ENCODE measurements at places on chromosomes 2 and 18.

GRCh38 chr2:8441986-8442385 lies 239.9 kb upstream of the ID2 start:
- no peak for DNase-seq

- DNase-seq, result no peak
Observed at GRCh38 chr2:165348441-165348840, 109.2 kb downstream of the SCN2A start.

DNA sequence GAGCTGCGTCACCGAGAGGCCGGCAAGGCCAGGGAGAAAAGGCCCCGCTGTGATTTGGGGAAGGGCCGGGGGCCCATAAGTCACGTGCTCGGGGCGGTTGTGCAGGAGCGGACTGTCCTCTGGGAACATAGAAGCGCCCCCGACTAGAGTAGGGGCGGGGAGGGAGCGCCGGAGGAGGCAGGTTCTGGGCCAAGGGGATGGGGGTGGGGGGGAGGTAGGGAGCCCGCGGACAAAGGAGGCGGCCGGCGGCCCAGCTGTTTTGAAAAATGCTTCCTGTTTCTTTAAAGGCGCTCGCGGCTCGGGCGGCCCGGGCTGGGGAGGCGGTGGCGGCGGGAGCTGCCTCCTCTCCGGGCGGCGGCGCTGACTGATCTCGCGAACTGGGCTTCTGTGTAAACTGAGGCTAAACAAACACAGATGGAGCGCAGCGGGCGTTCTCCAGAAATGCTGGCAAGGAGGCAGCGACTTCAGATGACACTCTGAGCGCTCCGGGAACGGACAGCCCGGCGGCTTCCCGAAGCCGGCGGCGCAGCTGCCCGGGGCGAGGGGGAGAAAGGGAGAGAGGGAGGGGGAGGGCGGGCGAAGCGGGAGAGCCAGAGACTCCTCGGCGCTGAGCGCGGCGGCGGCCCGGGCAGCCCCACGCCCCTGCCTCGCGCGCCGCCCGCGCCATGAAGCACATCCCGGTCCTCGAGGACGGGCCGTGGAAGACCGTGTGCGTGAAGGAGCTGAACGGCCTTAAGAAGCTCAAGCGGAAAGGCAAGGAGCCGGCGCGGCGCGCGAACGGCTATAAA lies at the start of gene ATOH8:
TSS of gene ATOH8 (plus strand) at position 467 of the 788 bp plus-strand sequence. CDS start at position 666, 199 bp downstream.
- peak; percentile 79 for DNase-seq

DNA sequence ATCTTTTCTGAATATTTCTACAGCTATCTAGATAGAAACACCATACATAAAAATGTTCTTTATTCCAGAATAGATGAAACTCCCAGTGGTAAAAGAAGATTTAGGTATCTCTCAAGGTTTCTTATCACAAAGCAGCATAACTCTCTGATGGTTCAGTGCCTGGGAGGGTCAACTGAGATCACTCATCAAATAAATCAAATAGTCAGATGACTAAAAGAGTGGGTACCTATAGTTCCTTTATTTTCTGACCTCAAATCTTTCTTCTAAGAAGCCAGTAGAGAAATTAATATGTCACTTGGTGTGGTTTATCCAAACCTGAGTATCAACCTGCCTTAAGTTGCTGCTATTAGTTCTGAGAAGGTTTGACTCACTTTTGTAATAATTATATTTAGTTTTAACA lies 120.9 kb downstream of the TMEFF2 start:
- no peak for DNase-seq

- no peak for DNase-seq
Observed at GRCh38 chr2:240876475-240877251, 8.0 kb downstream of the AGXT start.

DNA sequence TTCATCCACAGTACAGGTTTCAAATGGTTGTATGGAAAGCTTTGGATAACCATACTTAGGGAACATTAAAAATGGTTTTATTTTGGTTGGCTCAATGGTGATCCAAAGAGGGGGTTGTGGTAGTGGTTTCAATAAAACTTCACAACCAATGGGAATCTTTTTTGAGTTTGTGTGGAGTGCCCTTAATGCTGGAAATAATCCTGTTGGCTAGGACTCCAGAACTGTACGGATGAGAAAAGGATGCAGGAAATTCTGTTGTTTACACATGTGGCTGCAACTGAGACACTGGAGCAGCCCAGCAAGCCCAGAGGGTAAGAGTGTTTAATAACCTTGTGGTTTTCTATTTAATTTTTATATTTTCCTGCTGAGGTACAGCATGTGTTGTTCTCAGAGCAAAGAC lies at the start of gene CCDC102B:
TSS of gene CCDC102B (plus strand) at position 210 of the 400 bp plus-strand sequence. CDS start 38,684 bp downstream, outside the sequence.
- no peak for DNase-seq

- DNase-seq, result no peak
Observed at GRCh38 chr2:199131136-199131655, 326.5 kb downstream of the SATB2 start.

GRCh38 chr2:70887550-70888246 lies 48.0 kb upstream of the ATP6V1B1 start:
- no peak for DNase-seq

DNA sequence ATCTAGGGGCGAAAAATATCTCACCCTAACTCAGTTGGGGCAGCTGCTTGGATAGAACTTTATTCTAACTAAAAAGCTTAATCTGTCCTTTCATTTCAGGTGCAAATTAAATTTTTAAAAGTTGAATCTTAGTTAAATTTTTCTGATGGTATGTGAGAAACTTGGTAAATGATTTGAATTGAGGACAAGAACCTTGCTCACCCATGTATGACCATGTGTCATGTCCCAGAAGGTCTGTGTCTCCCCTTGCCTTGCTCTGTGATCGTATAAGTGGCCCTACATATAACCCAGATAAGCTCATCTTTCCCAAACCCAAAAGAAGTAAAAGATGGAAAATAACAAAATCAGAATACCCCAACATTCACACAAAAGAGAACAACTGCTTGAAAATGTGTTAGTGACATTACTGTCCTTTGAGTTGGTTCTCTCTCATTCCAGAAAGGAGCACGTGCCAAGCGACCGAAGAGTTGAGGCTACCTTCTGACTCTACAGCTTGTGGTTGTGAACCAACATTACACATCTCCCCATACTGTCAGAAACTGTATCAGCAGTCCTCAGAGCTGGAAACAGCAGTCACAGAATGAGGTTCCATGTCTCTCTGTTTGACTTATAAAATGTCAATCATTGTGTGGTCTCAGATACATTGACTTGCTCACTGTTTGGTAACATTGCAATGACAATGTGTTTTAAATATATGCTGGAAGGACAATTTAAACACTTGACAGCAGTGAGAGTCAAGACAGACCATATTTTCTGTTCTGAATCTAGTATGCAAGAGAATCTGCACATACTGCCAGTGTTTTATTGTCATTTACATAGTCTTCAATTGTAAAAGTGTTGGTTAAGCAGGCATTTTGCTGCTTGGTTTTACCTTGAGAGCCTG lies 46.3 kb upstream of the TANK start:
- DNase-seq, result no peak

- no peak for DNase-seq
Observed at GRCh38 chr2:222738809-222739208, 67.4 kb downstream of the MOGAT1 start.

DNA sequence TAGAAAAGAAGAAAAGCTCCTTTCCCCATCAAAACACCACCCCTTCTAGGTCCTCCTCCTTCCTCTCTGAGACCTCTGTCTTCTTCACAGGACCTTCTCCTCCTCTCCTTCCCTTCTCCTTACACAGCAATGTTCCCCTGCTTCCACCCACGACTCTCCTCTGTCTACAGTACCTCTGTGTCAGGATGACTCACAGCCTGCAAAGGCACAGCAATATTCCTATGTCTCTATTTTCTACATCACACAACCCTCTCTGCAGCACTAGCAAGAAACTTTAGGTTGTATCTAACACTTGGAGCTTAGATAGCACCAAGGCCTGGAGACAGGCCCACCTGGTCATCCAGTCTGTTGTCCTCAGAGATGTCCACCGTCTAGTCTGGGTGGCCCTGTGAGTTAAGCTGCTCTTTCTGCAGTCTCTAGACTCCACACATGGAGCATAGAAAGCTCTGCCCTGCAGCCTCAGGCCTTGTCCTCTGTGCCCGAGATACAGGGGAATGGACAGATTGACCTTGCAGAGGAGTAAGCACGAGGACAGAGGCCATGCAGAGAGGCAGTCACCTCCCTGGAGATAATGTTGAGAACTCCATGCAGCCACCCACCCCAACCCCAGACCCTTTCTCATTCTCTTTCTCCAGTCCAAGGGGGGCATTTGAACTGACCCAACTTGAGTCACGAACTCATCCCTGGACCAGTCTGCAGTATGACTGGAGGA lies 212.0 kb downstream of the TNS1 start:
- no peak for DNase-seq

GRCh38 chr2:154527962-154528361 lies 170.5 kb upstream of the KCNJ3 start:
- DNase-seq, result peak; percentile 26

DNA sequence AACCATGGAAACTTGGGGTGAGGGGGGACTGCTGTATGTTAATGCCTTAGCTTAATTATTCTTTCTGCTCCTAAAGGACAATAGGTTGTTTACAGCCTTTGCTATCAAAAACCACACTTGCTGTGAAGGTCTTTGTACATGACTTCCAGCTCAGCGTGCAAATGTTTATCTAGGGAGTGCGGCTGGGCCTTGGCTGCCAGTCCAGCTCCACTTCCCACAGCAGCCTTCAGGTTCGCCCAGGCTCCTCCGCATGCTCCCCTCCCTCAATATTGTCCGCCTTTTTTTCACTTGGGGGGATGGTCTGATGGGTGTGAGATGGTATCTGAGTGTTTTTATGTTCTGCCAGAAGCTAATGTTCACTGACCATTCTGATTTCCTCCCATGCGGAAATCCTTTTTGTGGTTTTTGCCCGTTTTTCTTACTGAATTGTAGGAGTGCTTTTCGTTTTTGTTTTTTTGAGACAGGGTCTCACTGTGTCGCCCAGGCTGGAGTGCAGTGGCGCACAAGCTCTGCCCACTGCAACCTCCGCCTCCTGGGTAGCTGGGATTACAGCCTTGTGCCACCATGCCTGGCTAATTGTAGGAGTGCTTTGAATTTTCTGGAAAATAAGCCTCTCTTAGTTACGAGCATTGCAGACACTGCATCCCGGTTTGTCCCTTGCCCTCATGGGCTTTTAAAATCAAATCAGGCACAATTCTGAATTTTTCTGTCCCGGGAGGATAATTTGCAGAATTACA lies 28.8 kb downstream of the SH3BP4 start:
- DNase-seq, result no peak

GRCh38 chr2:151886241-151886640 lies 58.0 kb upstream of the ARL5A start:
- DNase-seq, result no peak

GRCh38 chr2:106010818-106011355 lies 183.2 kb downstream of the UXS1 start:
- no peak for DNase-seq

DNA sequence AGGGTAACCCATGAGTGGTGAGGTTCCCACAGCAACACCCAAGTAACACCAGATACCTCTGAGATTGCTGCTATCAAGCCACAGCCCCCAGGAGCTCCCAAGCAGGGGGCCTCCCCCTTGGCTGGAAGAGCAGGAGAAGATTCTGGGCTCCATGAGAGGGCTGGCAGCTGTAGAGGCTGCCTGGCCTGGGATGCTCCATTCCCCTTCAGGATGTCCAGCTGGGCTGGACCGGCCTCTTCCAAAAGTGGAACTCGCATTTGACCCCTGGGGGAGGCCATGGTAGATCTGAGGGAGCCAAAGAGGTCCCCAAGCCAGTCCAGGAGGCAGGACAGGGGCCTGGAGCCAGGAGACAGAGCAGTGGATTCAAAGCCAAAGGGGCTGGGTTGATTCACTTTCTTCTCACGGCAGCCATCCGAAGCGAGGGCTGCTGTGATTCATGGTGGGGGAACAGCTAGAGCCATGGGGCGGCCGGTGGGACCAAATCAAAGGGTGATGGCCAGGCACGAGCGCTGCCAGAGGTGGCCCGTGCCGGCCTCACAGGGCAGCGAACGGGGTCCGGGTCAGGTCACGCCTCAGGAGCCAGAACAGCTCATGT lies 95.3 kb upstream of the ID2 start:
- DNase-seq, result no peak

GRCh38 chr2:238138331-238139195 lies at the start of gene KLHL30:
Gene KLHL30, plus strand, starts transcription at chr2:238138668. Its CDS starts 2,087 bp downstream, at chr2:238140755.
- peak; percentile 48 for DNase-seq

GRCh38 chr2:56132138-56132537 lies 51.7 kb upstream of the CCDC85A start:
- peak; percentile 69 for DNase-seq

DNA sequence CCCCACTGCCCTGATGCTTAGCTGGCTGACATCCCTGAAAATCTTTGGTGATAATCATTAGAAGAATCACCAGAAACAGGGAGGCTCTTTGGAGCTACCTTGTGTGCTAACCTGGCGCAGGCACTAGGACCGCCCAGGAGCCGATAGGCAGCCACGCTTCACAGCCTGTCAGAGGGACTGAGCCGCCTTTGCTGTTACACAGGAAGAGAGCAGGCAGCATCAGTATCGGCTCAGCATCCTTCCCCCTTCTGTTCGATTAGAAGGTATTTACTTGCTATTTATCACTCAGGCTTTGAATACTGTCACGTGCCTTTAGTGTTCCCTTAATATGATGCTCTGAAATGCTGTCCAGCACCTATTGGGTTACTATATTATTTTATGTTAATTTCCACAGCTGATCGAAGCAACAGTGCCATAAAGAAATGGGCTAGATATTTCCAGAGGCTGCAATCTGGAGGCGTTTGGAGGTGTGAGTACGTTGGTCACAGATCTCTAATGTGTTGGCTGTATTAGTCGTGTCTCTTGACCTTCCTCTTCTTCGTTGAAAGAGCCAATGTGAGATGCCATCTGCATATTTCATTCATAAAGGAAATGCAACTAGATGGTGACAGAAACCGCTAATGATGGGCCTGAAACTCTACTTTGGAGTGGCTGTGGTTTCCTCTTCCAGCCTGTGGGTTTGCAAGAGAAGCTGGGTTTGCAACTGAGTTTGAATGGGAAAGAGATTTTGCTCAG lies 110.4 kb upstream of the RAB27B start:
- DNase-seq, result no peak

- DNase-seq, result no peak
Observed at GRCh38 chr2:237337586-237337985, 76.4 kb downstream of the COL6A3 start.

DNA sequence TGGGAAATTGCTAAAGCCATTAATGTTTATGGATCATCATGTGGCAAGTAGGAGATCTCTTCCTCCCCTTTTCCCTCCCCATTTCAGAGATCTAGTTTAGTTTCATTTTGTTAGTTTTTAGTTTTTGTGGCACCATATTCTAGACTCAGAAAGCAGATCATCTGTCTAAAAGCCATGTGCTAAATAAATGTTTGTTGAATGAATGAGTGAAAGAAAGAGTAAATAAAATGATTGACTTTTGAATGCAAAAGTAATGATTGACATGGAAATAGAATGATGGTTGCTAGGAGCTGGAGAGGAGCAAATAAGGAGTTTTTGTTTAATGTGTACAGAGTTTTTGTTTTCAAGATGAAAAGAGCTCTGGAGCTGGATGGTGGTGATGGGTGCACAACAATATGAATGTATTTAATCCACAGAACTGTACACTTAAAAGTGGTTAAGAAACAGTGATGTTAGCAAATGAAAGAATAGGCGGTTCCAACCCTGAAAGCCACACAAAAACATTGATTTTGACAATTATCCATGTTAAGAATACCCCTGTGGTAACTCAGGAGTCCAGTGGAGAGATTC lies 23.6 kb downstream of the TMEM178A start:
- no peak for DNase-seq

Measured in muscle of back (tissue), 13 donors.